ENCODE measurements at places on chromosomes 12 and 14. TPM values are rescaled to one million over a fixed set of nuclear protein-coding genes. Genes with fewer than 3 reads are reported as not detected.

DNA sequence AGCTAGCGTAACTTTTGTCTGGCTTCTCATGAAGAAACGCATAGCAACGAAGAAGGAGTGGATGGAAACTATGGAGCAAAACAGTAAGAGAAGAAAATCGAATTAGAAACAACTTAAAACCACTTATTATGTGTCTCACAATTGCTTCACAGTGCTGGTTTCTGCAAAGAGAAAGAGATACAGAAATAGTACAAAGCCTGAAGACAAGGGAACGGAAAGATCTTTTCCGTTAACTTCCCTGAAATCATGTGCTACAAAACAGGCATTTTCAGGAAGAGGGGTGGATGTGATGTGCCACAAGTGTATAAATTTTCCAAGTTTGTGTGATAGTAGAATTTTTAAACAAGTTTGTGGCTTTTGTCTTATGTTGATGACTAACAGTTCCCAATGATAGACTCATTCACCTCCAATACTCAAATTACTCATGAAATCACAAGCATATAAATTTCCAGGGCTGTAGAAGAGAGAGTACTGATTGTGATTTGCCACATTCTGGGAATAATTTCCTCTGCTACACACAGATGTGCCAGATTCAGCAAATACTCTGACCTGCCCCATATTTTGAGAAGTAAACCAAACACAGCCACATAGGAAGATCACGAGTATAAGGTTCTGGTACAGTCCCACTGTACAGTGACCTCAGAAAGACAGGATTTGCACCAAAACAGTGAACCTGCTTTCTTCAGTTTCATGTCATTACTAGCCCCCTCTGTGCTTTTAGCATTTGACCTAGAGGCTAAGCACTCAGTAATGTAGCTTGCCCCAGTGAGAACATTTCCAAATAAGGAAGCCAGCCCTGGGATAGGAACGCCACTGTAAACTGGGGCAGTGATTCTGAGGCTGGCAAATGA, 41.4 kb upstream of the PPFIA2 start:
- no peak for DNase-seq

DNA sequence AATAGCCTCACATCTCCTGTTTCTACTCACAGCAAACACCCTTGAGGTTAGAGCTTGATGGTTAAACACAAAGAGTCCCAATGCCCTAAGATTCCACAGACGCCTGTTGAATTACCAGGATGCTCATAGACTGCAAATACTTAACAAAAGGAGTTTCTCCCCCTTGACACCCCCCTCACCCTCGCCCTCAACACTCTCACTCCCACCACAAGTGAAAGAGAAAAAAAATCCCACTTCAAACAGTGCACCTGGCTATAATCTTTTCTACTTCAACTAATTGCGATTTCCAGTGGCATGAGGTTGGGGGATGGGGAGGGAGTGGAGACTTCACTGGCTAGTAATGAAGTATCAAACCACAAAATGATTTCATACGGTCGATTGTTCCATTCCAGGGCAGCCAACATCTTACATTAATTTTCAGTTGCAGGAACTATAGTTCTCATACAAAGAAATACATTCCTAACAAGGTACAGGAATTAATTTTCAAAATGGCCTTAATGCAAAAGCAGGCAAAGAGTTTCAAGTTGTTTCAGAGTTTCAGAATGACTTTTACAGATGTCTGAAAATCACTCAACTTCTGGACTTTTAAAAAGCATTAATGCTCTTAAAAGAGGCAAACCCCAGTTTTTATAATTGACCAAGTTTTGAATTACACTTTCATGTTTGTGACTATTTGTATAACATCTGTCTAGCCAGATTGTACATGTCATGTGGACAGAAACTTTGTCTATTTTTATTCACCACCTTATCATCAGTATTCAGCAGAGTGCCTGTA, 390.7 kb downstream of the C12orf75 start:
- DNase-seq: no peak

DNA sequence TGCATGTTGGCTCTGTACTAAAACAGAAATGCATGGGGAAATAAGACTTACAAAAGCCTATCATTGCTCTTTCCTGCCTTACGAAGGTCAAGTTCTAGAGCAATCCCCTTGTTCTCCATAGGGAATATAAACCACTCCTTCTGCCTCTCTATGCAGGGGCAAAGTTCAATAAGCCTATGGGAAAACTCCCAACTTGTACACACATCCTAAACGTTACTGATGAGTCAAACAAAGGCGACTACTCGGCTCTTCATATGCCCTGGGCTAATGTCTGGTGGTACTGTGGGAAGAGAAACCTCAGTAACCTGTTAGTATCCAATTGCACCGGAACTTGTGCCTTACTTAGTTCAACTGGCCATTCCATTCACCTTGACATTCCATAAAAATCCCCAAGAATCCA, 32.7 kb downstream of the PRMT8 start:
- no peak for DNase-seq

DNA sequence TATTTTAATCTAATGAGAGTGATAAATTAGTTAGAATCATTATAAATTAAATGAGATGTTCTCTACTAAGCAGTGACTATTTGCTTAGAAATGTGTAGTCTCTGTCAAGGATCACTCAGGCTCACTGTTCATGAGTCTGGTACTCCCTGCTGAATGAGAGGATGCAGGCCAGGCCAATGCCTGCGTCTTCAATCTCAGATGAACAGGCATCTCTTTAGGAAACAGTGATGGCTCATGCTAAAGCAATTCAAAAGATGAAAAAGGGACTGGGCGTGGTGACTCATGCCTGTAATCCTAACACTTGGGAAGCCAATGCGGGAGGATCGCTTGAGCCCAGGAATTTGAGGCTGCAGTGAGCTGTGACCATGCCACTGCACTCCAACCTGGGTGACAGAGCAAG, 106.8 kb downstream of the ZFC3H1 start:
- no peak for DNase-seq

- DNase-seq: no peak
These were observed 13.6 kb upstream of the SPPL3 start for GRCh38 chr12:120917748-120918147.

ADAM21 gene
- 0.38 TPM for total RNA-seq

GALNT9 gene
- total RNA-seq: not detected

NOVA1 gene
- total RNA-seq: 3.8 TPM

KRT83 gene
- total RNA-seq: not detected
